ENCODE measurements at places on chromosomes 4 and X. TPM values are rescaled to one million over a fixed set of nuclear protein-coding genes. Genes with fewer than 3 reads are reported as not detected.

F8 gene
- polyA plus RNA-seq, result 7.3 TPM

ZNF157 gene
- 1.6 TPM for polyA plus RNA-seq

TKTL1 gene
- polyA plus RNA-seq, result 0.41 TPM

EGFL6 gene
- 0.22 TPM for polyA plus RNA-seq

ETDB gene
- not detected for polyA plus RNA-seq

FOXP3 gene
- polyA plus RNA-seq, result 0.73 TPM

CT55 gene
- not detected for polyA plus RNA-seq

PDGFRA gene
- polyA plus RNA-seq, result 4.7 TPM

ARHGAP4 gene
- 16.3 TPM for polyA plus RNA-seq

NAP1L5 gene
- polyA plus RNA-seq, result 11.4 TPM

TLR3 gene
- polyA plus RNA-seq, result 0.36 TPM

TMPRSS11F gene
- polyA plus RNA-seq, result not detected

MID1 gene
- 7.4 TPM for polyA plus RNA-seq

ENPEP gene
- polyA plus RNA-seq, result 2.1 TPM

MAB21L2 gene
- not detected for polyA plus RNA-seq

TRIM61 gene
- not detected for polyA plus RNA-seq

CTPS2 gene
- 13.2 TPM for polyA plus RNA-seq

PRIMPOL gene
- polyA plus RNA-seq, result 7.8 TPM

CNKSR2 gene
- 9.9 TPM for polyA plus RNA-seq

DRD5 gene
- 0.41 TPM for polyA plus RNA-seq

AREG gene
- not detected for polyA plus RNA-seq

NOX1 gene
- polyA plus RNA-seq, result not detected

TMEM31 gene
- 1.2 TPM for polyA plus RNA-seq

CENPE gene
- 0.19 TPM for polyA plus RNA-seq

AFAP1 gene
- 15.3 TPM for polyA plus RNA-seq

FAM53A gene
- 5.2 TPM for polyA plus RNA-seq

FAM9B gene
- polyA plus RNA-seq, result not detected

MFSD8 gene
- 3.4 TPM for polyA plus RNA-seq

TAF7L gene
- polyA plus RNA-seq, result not detected

POLA1 gene
- 17.4 TPM for polyA plus RNA-seq

GPRASP3 gene
- 5.3 TPM for polyA plus RNA-seq

DMP1 gene
- not detected for polyA plus RNA-seq

KLHL13 gene
- polyA plus RNA-seq, result 4.5 TPM

LRAT gene
- 0.32 TPM for polyA plus RNA-seq

L1CAM gene
- polyA plus RNA-seq, result 91.5 TPM

NPY1R gene
- 0.64 TPM for polyA plus RNA-seq

IL2 gene
- polyA plus RNA-seq, result not detected

SOD3 gene
- 10.9 TPM for polyA plus RNA-seq

GPRIN3 gene
- 0.24 TPM for polyA plus RNA-seq

USP26 gene
- polyA plus RNA-seq, result not detected

LARP1B gene
- 5.8 TPM for polyA plus RNA-seq

SHOX gene
- not detected for polyA plus RNA-seq

HTRA3 gene
- 1.6 TPM for polyA plus RNA-seq

SPATA4 gene
- 0.58 TPM for polyA plus RNA-seq

OTUD6A gene
- polyA plus RNA-seq, result not detected

ATP7A gene
- polyA plus RNA-seq, result 4.4 TPM
